ENCODE measurements at places on chromosomes 2 and 18. TPM values are rescaled to one million over a fixed set of nuclear protein-coding genes. Genes with fewer than 3 reads are reported as not detected.

DNA sequence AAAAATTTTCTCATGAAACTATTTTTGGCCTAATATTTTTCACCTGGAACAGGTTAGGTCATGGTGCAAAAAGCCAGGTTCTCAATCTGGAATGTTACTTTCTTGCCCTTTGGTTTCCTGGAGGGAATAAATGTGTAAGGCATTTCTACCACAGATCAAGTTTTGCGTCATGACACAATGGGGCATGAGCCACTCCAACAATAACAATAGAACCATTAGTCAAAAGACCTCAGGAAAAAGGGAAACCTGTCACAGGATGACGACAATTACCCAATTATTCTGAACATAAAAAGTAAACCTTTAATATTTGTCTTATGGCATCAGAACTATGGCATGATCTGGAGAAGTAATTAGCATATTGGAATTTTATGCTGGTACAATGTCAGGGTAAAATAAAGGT is 88.2 kb upstream of the HNRNPA3 start:
- DNase-seq: no peak

DNA sequence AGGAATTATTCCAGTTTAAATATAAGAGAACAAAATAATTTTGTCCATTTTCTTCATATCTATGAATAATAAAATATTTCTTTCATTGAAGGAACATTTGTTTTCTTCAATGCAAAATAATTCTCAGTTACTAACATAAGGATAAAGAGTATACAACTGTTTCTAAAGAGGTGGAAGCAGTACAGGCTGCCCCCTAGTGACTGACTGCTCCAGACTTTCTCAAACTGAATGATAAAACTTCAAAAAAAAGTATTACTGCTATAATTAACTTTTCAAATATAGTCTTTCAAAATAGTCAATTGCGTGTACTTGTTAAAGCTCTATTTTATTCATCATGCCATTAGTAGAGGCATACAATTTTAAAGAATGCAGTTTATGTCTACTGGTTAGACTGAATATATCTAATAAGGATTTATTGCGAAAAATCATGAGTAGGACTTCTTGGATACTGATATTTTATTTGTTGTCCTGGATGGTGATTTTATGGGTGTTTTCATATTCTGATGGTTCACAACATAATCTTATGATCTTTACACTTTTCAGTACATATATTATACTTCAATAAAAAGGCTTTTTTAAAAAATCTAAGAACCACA is 100.1 kb downstream of the WDPCP start:
- no peak for DNase-seq

GRCh38 chr2:85584857-85585780 is 888 bp downstream of the VAMP5 start:
- DNase-seq: peak; percentile 69

DNA sequence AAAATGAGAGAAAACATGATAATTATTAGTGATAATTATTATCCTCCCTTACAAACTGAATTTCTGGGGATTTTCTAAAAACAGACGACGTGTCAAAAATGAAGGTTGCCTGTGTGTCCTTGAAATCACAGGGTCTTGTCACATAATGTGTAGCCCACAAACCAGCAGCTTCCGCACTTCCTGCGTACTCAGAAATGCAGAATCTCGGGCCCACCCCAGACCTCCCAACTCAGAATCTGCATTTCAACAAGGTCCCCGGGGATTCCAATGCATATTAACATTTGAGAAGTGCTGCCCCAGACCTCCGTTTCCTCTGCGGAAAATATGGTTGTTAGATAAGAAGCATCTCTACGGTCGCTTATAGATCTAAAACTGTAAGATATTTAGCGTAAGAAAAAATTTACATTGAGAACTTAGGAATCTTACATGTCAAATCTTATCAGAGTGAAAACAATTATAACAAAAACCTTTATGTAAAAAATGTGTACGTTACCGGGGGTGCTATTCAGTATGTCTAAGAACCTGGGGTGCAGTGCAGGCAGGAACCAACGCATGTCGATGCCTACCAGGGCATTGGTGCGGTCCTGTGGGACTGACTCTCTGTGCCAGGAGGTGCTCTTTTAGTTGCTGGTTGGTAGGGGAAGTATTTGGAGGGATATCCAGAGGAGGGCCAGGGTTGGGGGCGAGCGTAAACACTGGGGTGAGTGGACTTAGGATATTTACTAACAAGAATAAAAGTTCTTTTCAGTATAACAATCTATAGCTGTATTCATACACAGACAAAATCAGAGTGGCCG is 15.2 kb downstream of the CDKL4 start:
- DNase-seq: no peak

DNA sequence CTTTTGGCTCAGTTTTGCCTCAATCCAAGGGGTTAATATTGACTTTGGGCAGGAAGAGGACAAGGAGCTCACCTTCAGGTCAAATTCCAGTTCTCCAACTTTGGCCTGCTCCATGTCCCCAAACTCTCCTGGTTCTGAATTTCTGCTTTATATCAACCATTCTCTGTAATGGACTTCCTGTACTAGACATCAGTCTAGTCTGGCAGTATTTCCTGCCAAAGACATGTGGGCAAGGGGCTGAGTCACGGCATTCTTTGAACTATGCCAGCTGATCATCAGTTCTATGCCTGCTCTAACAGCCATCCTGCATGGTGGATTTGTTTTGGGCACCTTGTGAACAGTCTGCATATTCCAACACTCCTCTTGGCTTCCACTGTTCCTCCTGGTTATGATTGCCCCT is 199.4 kb downstream of the ZEB2 start:
- DNase-seq: no peak

DNA sequence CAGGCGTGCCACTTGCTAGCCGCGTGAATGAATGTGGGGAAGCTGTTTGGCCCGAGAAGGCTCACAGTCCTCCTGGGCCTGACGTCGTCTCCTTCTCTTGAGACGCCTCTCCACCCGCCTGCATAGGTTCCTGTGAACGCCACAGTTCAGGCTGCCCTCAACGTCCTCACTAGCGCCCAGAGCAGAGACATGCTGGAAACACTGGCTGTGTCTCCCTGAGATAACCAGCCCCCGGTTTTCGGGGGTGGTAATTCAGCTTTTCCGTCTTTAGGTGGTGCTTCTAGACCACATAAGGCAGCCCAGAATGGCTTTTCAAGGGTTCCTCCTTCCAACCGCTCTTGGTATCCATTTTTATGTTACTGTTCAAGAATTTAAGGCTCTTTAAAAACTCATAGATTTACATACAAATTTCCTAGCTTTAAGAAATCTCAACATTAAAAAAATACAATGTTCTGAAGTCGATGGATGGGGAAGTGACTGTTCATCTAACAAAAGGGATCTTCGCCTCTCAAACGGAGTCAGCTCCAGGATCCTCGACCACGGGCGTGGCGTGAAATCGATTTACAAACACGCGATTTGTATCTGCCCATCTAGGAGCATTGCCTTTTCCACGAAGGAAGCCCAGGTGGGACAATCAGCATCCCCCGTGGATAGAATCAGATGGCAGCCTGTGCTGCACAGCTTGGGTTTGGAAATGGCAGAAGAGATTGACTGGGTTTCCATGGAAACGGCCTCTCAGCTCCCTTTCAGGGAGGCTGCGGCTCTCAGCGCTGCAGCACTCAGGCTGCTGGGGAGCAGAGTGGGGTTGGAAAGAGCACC is 110.6 kb upstream of the PXDN start:
- no peak for DNase-seq

DNA sequence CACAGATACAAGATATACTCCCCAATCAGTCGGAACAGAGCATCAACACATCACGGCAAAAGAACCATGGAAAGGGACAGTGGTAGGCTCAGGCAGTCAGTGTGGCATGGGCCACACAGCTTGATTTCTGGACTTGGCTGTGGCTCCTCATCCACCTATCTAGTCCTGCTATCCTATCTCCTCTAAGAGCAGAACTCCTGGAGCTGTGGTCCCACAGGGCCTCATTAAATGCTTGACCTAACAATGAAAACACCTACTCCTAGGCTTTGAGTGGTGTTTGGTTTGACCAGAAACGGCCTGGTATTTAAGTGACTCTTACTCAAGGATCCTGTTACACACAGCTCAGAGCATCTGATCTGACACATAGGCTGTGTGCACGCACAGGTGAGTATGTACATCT is 33.6 kb upstream of the SMAD2 start:
- no peak for DNase-seq

DNA sequence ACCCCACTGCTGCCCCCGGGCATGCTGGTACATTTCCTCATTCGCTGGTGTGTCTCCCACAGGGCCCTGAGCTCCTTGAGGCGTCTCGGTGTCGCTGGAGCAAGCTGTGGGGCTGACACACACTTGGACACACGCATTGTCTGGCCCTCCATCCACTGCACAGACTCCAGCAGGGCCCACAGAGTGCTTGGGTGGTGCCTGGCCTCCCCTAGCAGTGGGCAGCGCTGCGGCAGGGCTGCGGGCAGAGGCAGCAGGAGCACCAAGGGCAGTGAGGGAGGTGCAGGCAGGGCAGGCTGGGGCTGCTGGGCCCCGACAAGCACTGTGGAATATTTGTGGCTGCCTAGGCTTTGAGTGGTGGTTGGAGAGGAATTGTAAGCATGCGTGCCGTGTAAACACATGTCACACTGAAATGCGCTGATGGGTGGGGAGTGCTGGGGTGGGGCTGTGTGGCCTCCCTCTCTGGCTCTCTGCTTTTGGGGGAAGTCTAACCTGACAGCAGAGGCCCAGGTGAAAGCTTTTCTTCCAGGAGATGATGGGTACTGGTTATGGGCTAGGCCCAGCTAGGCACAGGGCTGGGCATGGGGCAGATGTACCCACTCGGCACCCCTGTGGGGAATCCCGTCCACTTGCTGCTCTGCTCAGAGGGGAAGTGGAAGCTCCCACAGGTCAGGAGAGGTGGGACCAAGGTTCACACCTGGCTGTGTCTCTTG is 55.5 kb upstream of the HS6ST1 start:
- peak; percentile 12 for DNase-seq

DNA sequence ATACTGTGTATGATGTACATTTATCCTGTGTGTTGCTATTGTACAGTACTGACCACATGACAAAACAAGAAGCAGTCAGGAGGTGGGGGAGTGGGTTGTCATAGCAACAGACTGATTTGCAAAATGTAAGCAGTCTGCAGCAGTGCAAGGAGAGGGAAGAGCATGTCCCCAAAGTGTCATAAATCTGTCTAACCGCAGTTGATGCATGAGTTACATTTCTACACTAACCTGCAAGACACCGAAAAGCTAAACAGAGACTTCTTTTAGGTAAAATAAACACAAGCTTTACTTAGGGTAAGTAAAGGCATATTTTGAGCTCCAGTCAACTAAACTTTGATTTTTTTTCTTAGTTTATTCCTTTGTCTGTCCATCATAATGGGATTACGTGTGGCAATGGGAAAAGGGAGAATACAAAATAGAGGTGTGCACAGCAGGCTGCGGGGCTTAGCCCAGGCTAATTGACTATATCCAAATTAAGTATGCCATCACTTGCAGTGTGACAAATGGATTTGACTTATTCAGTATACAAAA is 134.5 kb downstream of the MEIS1 start:
- peak; percentile 68 for DNase-seq

DNA sequence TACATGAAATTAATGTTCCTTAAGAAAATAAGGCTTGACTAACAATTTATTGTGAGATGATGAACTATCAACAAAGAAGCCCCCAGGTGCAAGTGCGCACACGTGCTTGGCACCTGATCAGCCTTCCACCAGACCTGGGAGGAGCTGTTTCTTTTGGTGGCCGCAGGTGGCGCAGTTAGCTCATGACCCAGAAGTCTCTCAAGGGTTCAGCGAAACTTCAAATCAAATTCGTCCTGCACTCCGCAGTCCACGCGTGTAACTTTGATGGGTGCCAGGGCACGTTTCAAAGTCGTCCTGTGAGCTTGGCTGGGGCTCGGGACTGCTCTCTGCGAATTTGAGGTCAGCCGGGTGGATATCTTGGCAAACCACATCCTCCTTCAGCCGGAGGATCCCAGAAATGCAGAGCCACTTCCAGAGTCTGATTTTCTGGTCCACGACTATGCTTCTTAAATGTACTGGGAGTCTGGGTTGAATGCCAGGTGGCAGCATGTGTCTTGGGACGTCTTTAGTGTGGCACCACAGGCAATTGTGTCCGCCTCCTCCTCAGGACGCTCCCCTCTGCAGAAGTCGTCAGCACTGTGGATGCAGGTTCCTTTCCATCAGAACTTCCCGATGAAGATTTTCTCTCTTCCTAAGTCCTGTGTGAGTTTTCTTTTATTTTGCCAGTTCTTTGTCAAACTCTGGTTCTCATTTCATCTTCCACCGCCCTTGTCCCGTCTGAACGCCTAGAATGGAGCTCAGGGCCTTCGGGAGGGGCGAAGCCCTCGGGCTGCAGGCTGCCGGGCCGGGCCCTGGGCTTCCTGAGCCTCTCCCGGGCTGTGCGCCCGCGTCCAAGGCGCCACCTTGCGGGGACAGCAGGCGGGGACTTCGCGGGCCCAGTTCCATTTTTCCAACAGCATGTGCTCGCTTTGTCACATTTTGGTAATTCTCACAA is 61.3 kb upstream of the RAPGEF4 start:
- no peak for DNase-seq

- no peak for DNase-seq
Observed at GRCh38 chr2:74851191-74851566, 17.3 kb downstream of the HK2 start.

GRCh38 chr2:238231251-238231793 is 8.5 kb downstream of the HES6 start:
- DNase-seq: peak; percentile 81

DNA sequence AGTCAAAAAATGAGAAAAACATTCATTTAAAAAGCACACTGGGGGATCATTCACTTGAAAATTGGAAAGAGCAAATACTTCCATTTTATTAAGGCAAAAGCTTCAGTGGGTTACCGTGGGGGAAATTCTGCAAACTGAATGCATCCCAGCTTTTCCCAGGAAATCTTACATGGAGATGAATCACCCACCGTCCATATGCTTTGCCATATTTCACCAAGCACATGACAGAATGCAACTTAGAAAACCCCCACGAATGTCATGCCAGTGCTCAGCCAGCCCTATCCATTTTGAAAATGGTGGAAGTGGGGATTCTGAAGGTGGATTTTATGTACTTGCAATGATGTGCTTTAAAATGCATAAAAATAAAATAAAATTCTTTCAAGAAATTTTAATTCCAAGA is 485.5 kb upstream of the ID2 start:
- DNase-seq: no peak

The SERPINB5 gene
- total RNA-seq: not detected

The CDH2 gene
- 1.1 TPM for total RNA-seq

The RUFY4 gene
- not detected for total RNA-seq

The CABYR gene
- total RNA-seq: 2.0 TPM

The PLCL1 gene
- total RNA-seq: 12.4 TPM

The RAB17 gene
- 4.4 TPM for total RNA-seq

The CPS1 gene
- 10.8 TPM for total RNA-seq
